ENCODE measurements at places on chromosomes 13 and 19.

- no peak for DNase-seq
These were observed 30.5 kb downstream of the ZIC5 start for GRCh38 chr13:99941086-99941485.

DNA sequence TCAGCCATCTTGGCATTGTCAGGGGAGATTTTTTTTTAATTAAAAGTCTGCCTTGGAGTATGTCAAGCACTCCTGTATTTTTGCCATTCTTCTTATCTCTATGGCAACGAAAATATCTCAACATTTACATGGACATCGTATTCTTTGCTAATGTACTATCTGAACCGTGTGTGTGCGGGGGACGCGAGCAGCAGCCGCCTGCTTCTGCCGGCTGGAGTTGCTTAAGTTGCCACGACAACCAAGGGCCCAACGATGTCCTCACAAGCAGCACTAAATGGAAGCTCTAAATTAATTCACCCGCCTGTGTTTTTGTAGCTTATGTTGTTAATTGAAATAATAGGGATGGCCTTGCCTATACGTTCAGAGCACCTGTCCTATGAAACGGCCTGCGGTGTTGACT is 309.5 kb downstream of the TEX29 start:
- DNase-seq, result no peak

- DNase-seq, result no peak
These were observed 307.2 kb downstream of the TEX29 start for GRCh38 chr13:111627596-111627995.

GRCh38 chr13:93861818-93862217 is 617.7 kb downstream of the DCT start:
- no peak for DNase-seq

DNA sequence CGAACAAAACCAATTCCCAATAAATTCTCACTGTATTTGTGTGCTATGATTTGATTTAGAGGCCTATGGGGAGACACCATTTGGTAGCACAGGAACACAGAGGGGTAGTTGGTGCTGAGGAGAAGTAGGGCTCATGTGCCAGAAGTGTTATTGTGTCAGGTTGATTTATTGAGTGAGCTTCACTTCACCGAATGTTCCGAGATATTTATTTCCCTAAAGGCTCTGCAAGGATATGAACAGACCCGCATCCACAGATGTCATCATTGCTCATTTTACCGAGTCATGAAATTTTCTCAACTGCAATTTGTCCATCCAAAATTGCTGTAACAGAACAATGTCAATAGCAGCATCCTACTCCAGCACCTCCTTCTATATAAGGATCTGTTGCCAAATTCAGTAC is 69.5 kb downstream of the DACH1 start:
- DNase-seq, result no peak

Measured in SW480 (cell line).